ENCODE measurements at places on chromosomes 11 and 22.

GRCh38 chr11:20131788-20132666, 28.2 kb downstream of the DBX1 start:
- DNase-seq, result peak; percentile 30

- DNase-seq, result peak; percentile 20
Observed at GRCh38 chr22:29167032-29167911, 38.4 kb upstream of the EMID1 start.

- DNase-seq, result no peak
Observed at GRCh38 chr11:115361025-115361424, 143.2 kb downstream of the CADM1 start.

DNA sequence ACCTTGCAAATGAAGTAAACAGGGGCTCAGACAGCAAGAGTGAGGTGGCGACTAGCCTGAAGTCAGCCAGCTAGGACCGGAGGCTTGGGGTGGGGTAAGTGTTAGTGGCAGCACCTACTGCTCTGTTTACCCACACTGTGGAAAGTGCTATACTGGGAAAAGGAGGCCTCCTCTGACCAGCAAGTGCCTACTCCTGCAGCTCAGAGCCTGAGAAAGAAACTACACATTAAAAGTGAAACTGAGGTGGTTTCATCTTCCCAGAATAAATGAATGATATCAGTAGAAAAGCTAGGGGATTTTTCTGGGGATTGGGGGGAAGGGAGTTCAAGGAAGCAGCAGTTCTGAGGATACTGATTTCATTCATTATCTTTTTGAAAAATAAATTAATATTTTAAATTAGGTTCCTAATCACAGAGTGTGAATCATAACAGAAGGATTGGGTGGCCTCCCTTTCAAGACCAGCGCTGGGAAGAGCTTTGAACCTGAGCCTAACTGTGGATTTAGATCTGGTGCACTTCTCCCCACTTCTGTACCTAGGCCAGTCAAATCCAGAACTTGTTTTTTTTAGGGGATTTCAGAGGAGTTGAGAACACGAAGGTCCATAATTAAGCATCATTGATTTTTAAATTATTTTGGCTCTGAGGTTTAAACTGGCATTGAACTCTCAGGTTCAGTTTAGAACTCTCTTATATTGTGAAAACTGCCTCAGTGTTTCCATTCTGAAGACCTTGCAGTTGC, 48.1 kb upstream of the GRAMD1B start:
- DNase-seq, result peak; percentile 11

GRCh38 chr11:115996808-115997188, 492.6 kb upstream of the CADM1 start:
- DNase-seq, result no peak

- no peak for DNase-seq
Observed at GRCh38 chr22:26159886-26160285, 9.4 kb upstream of the SEZ6L start.

DNA sequence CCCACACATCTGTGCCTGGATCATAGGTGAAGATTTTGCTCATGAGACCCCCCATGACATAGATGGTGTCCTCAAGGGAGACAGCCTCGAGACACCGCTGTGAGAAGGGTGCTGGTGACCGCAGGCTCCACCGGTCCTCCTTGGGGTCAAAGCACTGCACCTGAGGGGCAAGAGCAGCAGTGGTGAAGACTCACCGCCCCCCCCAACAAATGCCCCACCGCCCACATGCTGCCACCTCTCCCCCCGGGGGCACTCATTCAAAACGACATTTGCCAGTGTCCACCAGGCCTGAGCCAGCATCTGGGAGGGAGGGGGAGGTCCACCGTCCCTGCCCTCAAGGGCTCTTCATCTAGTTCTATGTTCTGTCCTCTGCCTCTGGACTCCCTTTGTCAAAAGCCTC, 9.3 kb downstream of the KLHL35 start:
- no peak for DNase-seq

DNA sequence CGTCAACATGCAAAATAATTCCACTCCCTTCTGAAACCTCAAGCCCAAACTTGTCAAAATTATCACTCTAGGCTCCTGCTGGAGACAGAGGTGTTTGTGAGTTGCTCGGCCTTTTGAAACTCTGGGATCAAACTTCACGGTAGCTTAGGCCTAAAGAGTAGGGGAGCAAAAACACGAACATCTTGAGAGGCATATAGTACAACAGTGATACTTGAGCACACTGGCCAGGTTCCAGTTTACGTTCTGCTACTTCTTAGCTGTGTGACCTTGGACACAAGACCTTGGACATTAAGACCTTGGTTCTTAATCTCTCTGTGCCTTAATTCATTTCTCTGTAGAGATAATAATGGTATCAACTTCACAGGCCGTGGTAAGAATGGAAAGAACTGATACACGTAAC, 123.5 kb upstream of the LMO1 start:
- no peak for DNase-seq

DNA sequence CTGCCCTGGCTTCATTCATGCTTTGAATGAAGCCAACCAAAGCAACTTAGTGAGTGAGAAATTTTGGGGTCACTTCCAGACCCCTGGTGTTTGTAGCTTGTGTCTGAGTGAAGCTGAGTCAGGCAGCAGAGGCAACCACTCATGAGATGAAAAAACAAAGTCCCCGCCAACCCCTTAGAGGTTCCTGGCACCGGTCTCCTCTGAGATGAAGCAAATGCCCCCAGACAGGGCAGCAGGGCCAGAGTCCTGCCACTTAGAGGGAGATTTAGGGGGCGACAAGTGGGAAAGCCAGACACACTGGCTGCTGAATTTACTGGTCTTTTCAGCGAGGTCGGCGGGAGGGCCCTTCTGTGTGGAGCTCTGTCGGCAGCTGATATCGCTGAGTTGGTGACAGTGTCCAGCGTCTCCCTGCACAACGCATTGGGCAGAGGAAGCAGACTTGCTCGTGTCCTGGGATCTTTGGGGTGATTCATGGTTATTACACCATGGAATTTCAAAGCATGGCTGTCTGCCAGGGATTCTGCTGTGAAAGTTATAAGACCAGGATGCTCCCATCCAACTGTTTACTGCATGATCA, 482.6 kb downstream of the MIAT start:
- DNase-seq, result no peak

DNA sequence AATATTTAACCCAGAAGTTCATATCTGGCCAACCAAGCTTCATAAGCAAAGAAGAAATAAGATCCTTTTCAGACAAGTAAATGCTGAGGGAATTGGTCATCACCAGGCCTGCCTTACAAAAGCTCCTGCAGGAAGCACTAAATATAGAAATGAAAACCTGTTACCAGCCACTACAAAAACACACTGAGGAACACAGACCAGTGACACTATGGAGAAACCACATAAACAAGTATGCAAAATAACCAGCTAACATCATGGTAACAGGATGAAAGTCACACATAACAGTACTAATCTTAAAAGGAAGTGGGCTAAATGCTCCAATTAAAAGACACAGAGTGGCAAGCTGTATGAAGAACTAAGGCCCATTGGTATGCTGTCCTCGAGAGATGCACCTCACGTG, 311.4 kb downstream of the DYNC2H1 start:
- no peak for DNase-seq

- no peak for DNase-seq
Observed at GRCh38 chr22:41658869-41659268, 29.8 kb downstream of the SNU13 start.

GRCh38 chr11:77147668-77148321, 19.7 kb downstream of the MYO7A start:
- DNase-seq, result peak; percentile 30

DNA sequence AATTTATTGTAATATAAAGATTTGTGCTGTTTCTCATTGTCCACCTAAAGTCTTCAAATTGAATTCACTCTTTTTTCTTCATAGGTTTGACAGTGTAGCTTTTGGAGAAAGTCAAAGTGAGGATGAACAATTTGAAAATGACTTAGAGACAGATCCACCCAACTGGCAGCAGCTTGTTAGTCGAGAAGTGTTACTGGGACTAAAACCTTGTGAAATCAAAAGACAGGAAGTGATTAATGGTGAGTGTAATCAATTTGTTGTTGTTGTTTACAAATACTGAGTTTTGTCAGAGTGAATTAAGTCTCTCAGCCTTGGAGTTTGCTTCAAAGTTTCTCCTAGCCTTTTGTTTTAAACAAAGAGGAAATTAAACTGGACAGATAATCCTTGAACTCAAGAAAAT, 53.6 kb upstream of the GRIK4 start:
- DNase-seq, result no peak

- DNase-seq, result no peak
Observed at GRCh38 chr22:34934261-34934660, 131.7 kb upstream of the ISX start.

DNA sequence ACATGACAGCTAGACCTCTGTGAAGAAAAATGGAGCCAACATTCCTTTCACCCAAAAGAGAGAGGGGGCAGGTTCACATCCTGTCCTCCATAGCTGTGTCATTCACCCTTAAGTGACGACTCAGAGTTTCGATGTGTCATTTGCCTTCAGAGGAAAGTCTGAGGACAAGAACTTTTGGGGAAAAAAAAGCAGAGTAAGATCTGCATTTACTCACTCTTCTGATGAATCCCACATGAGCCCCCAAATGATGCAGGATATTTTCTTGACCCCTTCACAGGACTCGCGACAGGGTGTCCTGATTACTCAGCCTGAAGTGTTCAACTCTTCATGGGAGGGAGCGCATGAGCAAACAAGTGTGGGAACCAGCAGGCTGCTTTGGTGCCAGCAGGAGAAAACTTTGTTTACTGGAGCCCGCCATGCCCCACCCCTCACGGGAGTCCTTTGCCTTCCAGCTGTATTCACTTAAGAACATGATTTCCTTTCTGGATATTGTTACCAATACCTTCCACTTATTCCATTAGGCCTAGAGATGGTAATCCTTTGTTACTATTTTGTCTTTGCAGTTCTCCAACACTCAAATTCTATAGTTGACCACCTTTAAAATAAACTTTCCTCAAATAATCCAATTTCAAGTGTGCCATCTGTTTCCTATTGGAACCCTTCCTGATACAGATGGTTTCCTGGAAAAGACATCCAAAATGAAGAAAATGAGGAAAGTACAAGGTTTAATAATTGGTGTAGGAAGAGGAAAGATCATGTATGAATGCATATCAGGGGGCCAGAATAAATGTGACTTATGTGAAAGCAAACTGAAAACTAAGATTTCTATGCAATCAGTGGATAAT, 729.8 kb downstream of the FAM181B start:
- DNase-seq, result no peak

- no peak for DNase-seq
Observed at GRCh38 chr11:70517988-70518907, 119.9 kb downstream of the CTTN start.

DNA sequence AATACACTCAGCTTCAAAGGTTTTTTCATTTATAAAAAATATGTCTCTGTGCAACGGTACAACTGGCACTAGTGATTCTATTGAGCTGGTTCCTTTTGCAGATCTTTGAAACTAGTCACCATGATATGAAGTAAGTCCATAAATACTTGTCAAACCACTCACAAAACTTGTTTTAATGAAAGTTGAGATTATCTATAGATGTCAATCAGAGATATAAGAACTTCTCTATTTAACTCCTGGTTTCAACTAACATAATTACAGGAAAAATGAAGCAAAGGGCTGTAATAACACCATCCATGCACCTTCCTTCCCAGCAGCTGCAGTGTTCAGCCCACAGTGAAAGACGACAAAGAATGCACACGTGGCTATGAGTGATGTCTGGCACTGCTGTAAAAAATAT, 44.7 kb downstream of the TMEM123 start:
- DNase-seq, result no peak

GRCh38 chr11:36153551-36153950, 135.7 kb downstream of the COMMD9 start:
- no peak for DNase-seq

DNA sequence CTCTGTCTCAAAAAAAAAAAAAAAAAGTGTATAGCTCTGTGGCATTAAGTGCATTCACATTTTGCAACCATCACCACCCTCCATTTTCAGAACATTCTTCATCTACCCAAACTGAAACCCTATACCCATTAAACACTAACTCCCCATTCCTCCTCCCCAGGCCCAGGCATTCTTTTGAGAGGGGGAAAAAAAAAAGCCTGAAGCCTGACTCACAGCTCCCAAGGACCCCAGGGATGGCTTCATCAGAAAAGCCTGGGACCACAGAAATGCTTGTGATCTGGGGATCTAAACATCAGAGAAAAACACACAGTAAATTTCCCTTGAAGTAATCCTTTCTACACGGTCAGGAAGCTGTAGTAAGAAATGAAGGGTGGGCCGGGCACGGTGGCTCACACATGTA, 10.7 kb upstream of the GTSE1 start:
- no peak for DNase-seq

DNA sequence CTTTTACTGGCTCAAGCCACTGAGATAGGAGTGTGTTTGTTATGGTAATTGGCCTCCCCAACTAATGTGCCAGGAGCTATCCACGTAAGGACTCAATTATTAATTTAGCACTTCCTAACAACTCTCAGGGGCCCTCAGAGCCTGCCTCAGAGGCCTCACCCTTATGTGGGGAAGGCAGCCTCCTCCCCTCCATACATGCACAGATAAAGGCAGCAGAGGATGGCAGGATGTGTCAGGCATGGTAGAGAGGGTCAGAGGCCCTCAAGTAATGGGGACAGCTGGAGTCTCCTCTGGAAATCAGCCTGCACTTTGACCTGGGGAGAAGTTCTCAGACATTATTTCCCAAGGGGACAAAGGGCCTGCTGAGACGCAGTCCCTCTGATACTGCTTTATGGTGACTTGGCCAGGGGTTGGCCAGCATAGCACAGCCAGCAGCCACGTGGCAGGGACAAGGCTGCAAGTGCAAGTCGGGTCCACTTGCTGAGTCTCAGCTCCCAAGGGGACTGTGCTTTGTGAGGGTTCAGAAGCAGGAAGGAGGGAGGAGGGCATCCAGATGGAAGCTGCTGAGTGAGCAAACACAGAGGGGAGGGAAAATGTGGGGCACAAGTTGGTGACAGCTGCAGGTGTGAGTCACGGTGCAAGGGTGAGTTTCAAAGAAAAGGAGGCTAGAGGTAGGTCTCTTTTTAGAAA, 17.0 kb downstream of the MOGAT2 start:
- DNase-seq, result no peak
